ENCODE measurements at places on chromosomes 2 and 18. TPM values are rescaled to one million over a fixed set of nuclear protein-coding genes. Genes with fewer than 3 reads are reported as not detected.

DNA sequence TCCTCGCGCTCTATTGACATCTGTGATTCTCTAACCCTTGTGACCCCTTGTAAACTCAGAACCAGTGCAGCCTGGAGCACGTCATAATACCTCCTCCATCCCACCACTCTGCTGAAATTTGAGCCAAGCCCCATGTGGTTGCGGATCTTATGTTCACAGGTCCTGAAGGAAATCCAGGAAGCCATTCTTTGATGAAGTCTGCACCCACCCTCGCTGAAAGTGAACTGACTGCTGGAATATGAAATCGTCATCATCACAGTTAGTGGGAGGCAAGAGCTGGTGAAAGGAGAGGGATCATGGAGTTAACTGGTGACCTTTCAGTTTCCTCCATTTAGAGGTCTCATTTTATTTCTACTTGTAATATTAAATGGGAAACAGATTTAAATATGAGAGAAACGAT, 21.6 kb downstream of the ZEB2 start:
- peaks cover 4% of the 10 kb centered on the region for H3K4me1 ChIP-seq
- H3K27me3 ChIP-seq, result peaks cover 66% of the 10 kb centered on the region
- peak overlapping the region; percentile 71 for H3K27ac ChIP-seq
- H3K4me3 ChIP-seq, result no peak overlapping the region

- H3K4me3 ChIP-seq, result no peak overlapping the region
- peaks cover 4% of the 10 kb centered on the region for H3K36me3 ChIP-seq
- no peak for DNase-seq
- H3K27me3 ChIP-seq, result peaks cover 7% of the 10 kb centered on the region
- H3K27ac ChIP-seq, result no peak overlapping the region
- peaks cover 24% of the 10 kb centered on the region for H3K4me1 ChIP-seq
Observed at GRCh38 chr2:147026664-147027295, 818.0 kb upstream of the ACVR2A start.

- H3K27me3 ChIP-seq, result peaks cover 5% of the 10 kb centered on the region
- no peak overlapping the region for H3K4me3 ChIP-seq
- no peaks in the 10 kb centered on the region for H3K4me1 ChIP-seq
- H3K36me3 ChIP-seq, result peaks cover 1% of the 10 kb centered on the region
- no peak for DNase-seq
Observed at GRCh38 chr2:31270131-31270530, 36.2 kb downstream of the EHD3 start.

DNA sequence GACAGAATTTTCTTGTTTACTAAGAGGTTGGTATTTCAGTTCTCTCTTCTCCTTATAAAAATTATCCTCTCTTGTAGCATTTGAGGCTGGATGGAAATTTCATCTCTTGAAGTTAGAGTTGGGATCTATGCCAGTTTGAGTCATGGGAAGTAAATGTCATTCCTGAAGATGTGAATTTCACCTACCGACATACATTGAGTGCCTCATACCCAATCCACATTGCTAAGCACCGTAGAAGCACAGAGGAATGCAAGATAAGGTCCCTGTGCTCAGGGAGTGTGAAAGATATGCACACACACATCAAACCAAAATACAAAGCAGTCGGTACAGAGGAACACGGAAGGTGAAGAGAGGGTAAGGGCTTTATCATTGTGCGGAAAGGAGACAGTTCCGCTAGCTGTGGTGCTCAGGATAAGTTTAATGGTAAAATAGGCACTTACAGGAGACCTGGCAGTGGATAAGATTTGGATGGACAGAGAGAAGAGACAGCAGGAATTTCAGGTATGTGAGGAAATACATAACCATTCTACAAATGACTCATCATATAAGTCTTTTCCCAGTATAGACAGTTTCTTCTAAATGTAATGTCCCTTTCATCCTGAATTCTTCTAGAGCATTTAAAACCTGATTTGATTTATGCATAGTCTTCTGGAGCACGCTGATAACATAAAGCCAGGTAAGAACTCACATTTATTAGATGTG, 205.3 kb upstream of the ST6GAL2 start:
- no peaks in the 10 kb centered on the region for H3K36me3 ChIP-seq
- no peak for DNase-seq
- peaks cover 8% of the 10 kb centered on the region for H3K27me3 ChIP-seq
- peaks cover 8% of the 10 kb centered on the region for H3K4me1 ChIP-seq

MAP3K19 gene
- total RNA-seq, result not detected

ARHGEF4 gene
- total RNA-seq, result 6.5 TPM

IL18R1 gene
- 0.13 TPM for total RNA-seq

IL37 gene
- not detected for total RNA-seq

HRH4 gene
- total RNA-seq, result not detected

RAD51AP2 gene
- total RNA-seq, result 0.07 TPM

ADCYAP1 gene
- not detected for total RNA-seq
